ENCODE measurements at places on chromosomes 11 and 22. TPM values are rescaled to one million over a fixed set of nuclear protein-coding genes. Genes with fewer than 3 reads are reported as not detected.

The SHISAL1 gene
- total RNA-seq = not detected

The PIK3C2A gene
- total RNA-seq = 27.3 TPM

The APOA1 gene
- total RNA-seq = not detected

The RAB3IL1 gene
- total RNA-seq = not detected

The SLC2A11 gene
- total RNA-seq = 7.7 TPM

The NRIP3 gene
- total RNA-seq = 2.2 TPM

The CSNK1E gene
- total RNA-seq = 117 TPM

The CEP126 gene
- total RNA-seq = 1.3 TPM

The PPP6R2 gene
- 37.3 TPM for total RNA-seq

The PDGFB gene
- total RNA-seq = 2.5 TPM

The SLC17A6 gene
- total RNA-seq = not detected

The EML3 gene
- 112 TPM for total RNA-seq

The ENTHD1 gene
- total RNA-seq = 0.70 TPM

The P2RX6 gene
- total RNA-seq = 0.25 TPM

The NXPE1 gene
- not detected for total RNA-seq

The AHNAK gene
- total RNA-seq = 47.3 TPM

The UBQLNL gene
- total RNA-seq = 0.14 TPM

The SPDYC gene
- total RNA-seq = not detected

The VPREB1 gene
- total RNA-seq = not detected

The XKR3 gene
- not detected for total RNA-seq

The DSCAML1 gene
- 0.67 TPM for total RNA-seq

The MTFP1 gene
- total RNA-seq = 47.0 TPM

The LDLRAD3 gene
- 0.47 TPM for total RNA-seq

The PICK1 gene
- total RNA-seq = 14.9 TPM

The MRGPRE gene
- not detected for total RNA-seq

The SLC22A6 gene
- total RNA-seq = not detected

The USH1C gene
- not detected for total RNA-seq

The MS4A6A gene
- not detected for total RNA-seq

The LRRC75B gene
- 0.98 TPM for total RNA-seq

The TBCEL gene
- total RNA-seq = 8.2 TPM

The APIP gene
- 43.7 TPM for total RNA-seq

The DMC1 gene
- 18.9 TPM for total RNA-seq

The APOBEC3B gene
- 8.0 TPM for total RNA-seq

The PRODH gene
- not detected for total RNA-seq

The TSSK2 gene
- not detected for total RNA-seq

The SYCE3 gene
- 3.8 TPM for total RNA-seq

The EMID1 gene
- total RNA-seq = not detected

The CHADL gene
- total RNA-seq = 0.11 TPM

The KCNJ5 gene
- total RNA-seq = not detected

The ABCG4 gene
- total RNA-seq = not detected

The GLYAT gene
- not detected for total RNA-seq

The SLN gene
- total RNA-seq = not detected

The ZNF280B gene
- 2.5 TPM for total RNA-seq

The MPZL2 gene
- 26.7 TPM for total RNA-seq

The SYT13 gene
- total RNA-seq = not detected

The OR4D6 gene
- not detected for total RNA-seq

The CRYBB2 gene
- 0.30 TPM for total RNA-seq

The GNAZ gene
- total RNA-seq = 1.1 TPM

The P2RY6 gene
- total RNA-seq = not detected

The ANGPTL5 gene
- not detected for total RNA-seq

The SSTR3 gene
- 15.6 TPM for total RNA-seq

The TMEM191C gene
- total RNA-seq = 1.1 TPM

The OR52J3 gene
- not detected for total RNA-seq

The FREY1 gene
- 1.5 TPM for total RNA-seq

The OR52A1 gene
- total RNA-seq = not detected

The ADM2 gene
- total RNA-seq = 7.9 TPM

The RAG2 gene
- total RNA-seq = not detected

The LYVE1 gene
- total RNA-seq = not detected
